ENCODE measurements at places on chromosomes 4 and X.
A peak's percentile ranks its signal among the peaks of the same experiment; 100 is the strongest.

DNA sequence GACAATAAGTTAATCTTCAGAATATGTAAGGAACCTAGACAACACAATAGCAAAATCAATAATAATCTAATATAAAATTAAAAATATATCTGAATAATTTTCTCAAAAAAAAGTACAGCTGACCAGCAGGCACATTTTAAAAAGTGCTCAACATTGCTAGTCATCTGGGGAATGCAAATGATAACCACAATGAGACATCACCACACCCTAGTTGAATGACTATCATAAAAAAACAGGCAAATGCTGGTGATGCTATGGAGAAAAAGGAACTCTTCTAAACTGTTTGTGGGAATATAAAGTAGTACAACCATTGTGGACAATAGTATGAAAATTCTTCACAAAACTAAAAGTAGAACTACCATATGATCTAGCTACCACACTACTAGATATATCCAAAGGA is 956.9 kb upstream of the NDST4 start:
- no peak for DNase-seq

DNA sequence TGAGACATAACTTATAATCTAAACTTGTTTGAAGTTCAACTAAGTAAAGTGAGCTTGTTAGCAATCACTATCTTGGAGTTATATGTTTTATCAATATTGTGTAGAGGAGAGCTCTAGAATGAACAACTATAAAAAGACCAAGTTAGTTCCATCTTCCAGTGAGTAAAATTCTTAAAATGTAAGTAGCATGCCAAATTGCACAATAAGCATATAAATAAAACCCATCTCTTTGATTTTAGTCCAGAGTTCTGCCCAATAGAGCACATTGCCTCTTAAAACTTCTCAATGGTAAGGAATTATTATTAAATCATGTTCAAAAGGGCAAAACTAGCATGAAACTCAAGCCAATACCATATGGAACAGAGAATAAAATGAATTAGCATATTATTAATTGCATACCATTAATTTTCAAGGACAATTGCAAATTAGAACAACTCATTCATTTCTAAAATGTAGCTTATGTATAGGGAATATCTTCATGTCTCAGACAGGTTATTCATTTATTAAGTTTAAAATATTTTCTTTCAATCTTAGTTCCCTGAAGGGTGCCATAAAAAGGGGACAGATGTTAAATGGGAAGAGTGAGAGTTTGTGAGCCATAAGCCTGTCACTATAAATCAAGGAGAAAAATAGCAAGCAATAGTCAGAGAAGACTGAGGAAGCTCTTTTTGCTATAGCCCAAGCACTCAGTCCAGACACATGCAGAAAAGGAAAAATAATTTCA is 507.6 kb downstream of the CENPC start:
- no peak for DNase-seq

- DNase-seq = no peak
Measured at GRCh38 chr4:145740806-145741205, 60.9 kb downstream of the C4orf51 start.

- DNase-seq = no peak
Measured at GRCh38 chrX:18616688-18617406, 55.1 kb downstream of the RS1 start.

- no peak for DNase-seq
Measured at GRCh38 chr4:104524026-104524425, 29.3 kb upstream of the CXXC4 start.

DNA sequence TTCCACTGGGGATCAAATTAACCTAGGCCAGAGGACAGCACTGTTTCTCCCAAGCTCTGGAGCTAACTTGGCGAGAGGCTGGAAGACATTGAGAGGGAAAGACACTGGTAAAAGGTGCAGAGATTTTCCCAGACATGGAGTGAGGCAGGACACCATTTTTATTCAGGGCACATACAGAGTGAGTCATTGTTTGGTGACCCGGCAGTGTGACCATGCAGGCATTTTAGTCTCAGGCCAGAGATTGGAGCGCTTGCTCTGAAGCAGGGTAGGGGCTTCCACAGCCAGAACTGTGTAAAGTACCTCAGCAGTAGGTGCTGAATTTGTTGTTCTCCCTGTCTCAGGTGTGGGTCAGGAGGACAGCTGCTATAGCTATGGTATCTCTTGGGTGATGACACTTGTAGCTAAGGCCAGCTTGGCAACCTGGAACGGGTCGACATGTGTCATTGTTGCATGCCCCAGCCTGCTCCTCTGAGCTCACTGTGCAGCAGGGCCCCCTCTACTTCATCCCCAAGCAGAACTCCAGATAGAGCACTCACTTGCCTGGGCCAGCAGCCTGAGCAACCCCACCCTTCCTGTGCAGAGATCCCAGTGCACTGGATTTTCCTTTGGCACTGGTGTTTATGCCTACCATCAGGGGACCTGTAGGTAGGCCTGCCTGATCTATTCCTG is 79.8 kb upstream of the ATP8A1 start:
- DNase-seq = no peak

GRCh38 chr4:6047130-6047673 is 29.0 kb upstream of the C4orf50 start:
- no peak for DNase-seq

DNA sequence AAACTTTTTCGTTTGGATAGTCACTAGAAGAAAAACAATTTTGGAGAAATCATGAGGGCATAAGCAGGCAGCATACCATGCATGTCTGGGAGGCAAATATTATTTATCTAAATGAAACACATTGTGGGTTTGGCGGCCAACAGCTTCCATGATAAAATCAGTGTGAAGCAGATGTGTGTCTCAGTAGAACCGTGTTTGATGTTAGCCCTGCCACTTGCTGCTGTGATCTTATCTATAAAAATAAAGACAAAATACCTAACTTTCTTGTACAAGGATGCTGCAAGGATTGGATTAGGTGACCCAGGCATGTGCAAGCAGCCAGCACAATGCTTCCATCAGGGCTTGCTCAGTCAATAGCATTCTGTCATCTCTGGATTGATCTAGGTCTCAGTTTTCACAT is 341.4 kb downstream of the PACRGL start:
- DNase-seq = no peak

- no peak for DNase-seq
Measured at GRCh38 chrX:46634577-46634976, 61.0 kb downstream of the CHST7 start.

GRCh38 chrX:130109429-130110378 is 593 bp downstream of the ELF4 start:
- no peak for DNase-seq

DNA sequence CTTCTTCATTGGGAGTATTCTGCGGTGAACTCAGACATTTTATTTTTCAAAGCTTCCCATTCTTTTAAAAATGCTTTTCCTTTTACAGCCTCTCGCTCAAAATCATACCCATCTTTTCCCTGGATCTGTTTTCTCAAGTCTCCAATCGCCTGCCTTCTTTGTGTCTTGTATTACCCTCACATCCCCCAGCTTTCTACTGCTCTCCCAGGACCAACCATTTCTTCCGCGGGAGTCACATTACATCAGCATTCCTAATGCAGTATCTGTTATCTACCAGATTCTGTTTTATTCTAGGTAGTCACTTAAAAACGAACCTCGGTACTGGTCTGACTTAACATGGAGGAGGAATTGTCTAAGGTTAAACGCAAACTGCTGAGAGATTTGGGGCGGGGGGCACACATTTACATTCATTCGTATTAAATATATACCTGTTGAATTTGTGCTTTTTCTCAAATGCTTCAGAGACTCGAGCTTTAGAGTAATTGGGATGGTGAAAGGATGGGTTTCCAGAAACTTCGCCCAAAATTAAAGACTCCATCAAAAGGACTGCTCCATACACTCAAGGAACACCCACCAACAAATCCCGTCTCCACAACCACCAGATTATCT is 493 bp upstream of the UCHL1 start:
- DNase-seq = no peak

GRCh38 chr4:183008492-183008891 is 90.6 kb upstream of the WWC2 start:
- DNase-seq = no peak

DNA sequence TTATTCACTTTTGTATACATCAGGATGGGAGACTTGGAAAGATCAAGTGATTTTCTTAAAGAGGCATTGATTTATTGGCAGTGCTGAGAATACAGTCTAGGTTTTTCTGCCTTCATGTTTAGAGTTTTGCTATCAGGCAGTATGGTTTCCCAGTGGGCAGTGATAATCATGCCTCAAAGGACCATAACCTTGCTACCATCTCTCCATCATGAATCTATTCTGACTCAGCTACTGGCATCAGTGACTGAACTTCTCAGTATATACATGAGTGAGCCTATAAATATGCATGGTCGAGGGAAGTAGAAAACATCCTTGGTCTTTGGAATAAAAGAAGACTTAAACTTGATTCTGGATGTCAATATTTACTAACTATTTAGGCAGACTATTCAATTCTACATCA is 562.0 kb upstream of the AADAT start:
- no peak for DNase-seq

DNA sequence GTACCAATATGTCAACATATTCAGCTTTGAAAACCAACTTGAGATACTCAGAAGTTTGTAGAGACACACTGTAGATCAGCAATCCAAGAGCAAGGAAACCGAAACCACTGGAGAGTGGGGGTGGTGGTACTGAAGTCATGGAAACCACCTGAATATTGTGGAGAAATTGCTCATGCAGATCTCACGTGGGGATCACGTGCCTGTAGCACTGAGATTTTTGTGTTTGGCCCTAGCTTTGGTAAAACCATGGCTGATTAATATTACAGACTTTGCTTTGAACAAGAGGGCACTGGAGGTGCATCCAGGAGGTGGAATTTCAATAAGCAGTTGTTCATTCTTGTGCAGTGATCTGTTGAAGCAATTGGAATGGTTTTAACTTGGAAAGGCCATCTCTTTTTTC is 47.2 kb downstream of the GBA3 start:
- no peak for DNase-seq

- DNase-seq = no peak
Measured at GRCh38 chr4:82903737-82904136, 3.2 kb downstream of the THAP9 start.

- DNase-seq = no peak
Measured at GRCh38 chr4:68109868-68110267, 19.8 kb downstream of the TMPRSS11F start.

GRCh38 chr4:140609548-140610425 is 41.0 kb upstream of the UCP1 start:
- DNase-seq = no peak

GRCh38 chrX:107842715-107843400 is 17.2 kb downstream of the MID2 start:
- DNase-seq = no peak

GRCh38 chrX:24465532-24465865 is 413 bp downstream of the PDK3 start:
- DNase-seq = no peak

GRCh38 chrX:13380211-13380610 is 60.4 kb upstream of the ATXN3L start:
- no peak for DNase-seq

- DNase-seq = peak; percentile 77
Measured at GRCh38 chrX:16712548-16713155, at the start of gene CTPS2. Gene CTPS2 (minus strand): TSS chrX:16712669. CDS start chrX:16702902, 9,767 bp downstream.

GRCh38 chrX:117959045-117959444 is 157.6 kb downstream of the KLHL13 start:
- DNase-seq = no peak

GRCh38 chr4:75477201-75477600 is 37.0 kb downstream of the RCHY1 start:
- no peak for DNase-seq

- DNase-seq = no peak
Measured at GRCh38 chr4:145055533-145056257, 42.3 kb downstream of the ANAPC10 start.

DNA sequence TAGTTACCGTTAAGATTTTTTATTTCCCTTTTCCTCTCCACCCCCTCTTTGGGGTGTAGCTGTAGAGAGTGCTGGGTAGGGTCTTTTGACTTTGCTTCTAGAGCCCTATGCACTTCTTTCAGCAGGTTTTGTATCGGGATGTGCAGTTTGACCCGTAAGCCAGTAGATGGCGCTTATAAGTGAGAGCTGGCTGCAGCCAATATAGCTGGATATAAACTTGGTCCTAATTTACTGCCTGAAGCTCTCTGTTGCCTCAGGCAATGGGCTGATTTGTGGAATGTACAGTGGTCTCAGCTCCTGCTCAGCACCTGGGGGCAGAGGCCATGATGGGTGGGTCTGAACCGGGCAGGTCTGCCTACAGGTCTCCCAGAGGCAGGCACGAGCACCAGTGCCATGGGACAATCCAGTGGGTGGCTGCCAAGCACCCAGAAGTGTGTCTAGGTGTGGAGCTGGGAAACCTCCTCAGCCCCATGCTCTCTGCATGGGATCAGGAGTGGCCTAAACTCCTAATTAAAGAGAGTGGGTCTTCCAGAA is 146.5 kb downstream of the SPANXN1 start:
- DNase-seq = no peak

DNA sequence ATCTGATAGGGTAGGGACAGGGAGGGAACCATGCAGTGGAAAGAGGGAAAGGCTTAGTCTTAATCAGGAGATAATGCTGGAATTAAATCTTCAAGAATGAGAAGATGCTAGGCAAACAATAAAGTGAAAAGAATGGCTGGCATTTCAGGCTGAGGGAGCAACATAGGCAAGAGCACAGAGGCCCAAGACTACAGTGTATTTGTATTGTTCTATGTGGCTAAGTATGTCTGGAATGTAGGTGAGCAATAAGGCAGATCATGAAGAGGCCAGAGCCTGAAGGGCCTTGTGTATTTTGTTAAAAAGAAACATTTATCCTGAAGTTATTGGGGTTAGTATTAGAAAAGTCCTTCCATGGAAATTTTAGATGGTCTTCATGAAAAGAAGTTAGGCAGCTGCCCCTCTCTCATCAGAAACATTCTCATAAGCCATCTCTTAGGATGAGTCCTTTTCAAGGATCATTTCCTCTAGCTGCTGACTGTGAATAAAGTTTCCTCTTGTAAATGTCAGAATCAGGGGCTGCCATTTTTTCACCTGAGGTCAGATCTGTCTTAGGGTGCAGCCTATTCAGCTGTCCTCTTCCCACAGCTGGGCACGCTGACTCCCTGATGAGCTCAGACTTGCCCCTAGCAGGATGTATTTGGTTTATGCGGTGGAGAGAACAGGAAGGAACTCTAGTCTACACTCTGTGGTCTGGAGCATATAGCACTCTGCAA is 46.3 kb downstream of the ATP10D start:
- DNase-seq = no peak

- DNase-seq = no peak
Measured at GRCh38 chr4:184628103-184628502, 21.1 kb downstream of the CASP3 start.

GRCh38 chr4:65918212-65918611 is 247.9 kb upstream of the EPHA5 start:
- no peak for DNase-seq

GRCh38 chr4:70239884-70240591 is 2.4 kb upstream of the CSN3 start:
- no peak for DNase-seq

GRCh38 chr4:13171292-13172057 is 312.7 kb downstream of the RAB28 start:
- no peak for DNase-seq
